ENCODE measurements at places on chromosomes 3 and 15. TPM values are rescaled to one million over a fixed set of nuclear protein-coding genes. Genes with fewer than 3 reads are reported as not detected.

GRCh38 chr3:195565716-195566115 lies 18.0 kb downstream of the APOD start:
- H3K36me3 ChIP-seq = no peaks in the 10 kb centered on the region
- no peak for DNase-seq
- H3K4me3 ChIP-seq = no peak overlapping the region
- H3K4me1 ChIP-seq = peaks cover 17% of the 10 kb centered on the region
- no peak overlapping the region for H3K27ac ChIP-seq

GRCh38 chr3:1092061-1092460 lies 763 bp upstream of the CNTN6 start:
- no peaks in the 10 kb centered on the region for H3K27me3 ChIP-seq
- H3K27ac ChIP-seq = no peak overlapping the region
- no peaks in the 10 kb centered on the region for H3K4me1 ChIP-seq
- no peak for DNase-seq

DNA sequence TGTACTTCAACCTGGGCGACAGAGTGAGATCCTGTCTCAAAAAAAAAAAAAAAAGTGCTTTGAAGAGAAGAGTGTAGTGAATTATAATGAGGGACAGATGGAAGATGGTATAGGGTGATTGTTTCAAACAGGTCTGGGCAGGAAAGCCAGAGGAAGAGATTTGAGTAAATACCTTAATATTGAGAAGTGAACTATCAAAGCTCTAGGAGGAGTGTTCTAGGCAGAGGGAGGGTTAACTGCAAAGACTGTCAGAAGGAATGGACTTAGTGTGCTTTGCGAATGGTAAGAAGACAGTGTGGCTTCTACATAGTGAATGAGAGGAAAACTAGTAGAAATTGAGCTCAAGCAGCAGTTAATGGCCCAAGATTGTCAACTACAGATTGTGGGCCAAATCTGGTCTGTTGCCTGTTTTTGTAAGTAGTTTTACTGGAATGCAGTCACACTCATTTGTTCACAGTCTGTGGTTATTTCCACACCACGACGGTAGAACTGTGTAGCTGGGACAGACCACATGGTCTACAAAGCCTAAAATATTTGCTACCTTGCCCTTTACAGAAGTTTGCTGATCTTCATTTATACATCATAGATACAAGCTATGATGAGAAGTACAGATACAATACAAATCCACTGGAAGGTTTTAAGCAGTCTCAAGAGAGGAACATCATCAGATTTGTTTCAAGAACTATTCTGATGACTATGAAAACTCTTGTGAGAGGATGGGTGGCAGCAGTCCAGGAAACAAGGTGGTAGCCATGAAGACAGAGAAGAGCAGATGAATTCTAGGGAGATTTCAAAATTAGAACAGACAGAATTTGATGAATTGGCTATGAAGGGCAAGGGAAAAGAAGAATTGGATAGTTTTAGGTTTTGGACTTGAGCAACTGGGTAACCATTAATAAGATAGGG lies 16.5 kb upstream of the USP50 start:
- H3K27me3 ChIP-seq = no peaks in the 10 kb centered on the region
- peak; percentile 17 for DNase-seq
- H3K4me3 ChIP-seq = no peak overlapping the region
- peaks cover 15% of the 10 kb centered on the region for H3K4me1 ChIP-seq

DNA sequence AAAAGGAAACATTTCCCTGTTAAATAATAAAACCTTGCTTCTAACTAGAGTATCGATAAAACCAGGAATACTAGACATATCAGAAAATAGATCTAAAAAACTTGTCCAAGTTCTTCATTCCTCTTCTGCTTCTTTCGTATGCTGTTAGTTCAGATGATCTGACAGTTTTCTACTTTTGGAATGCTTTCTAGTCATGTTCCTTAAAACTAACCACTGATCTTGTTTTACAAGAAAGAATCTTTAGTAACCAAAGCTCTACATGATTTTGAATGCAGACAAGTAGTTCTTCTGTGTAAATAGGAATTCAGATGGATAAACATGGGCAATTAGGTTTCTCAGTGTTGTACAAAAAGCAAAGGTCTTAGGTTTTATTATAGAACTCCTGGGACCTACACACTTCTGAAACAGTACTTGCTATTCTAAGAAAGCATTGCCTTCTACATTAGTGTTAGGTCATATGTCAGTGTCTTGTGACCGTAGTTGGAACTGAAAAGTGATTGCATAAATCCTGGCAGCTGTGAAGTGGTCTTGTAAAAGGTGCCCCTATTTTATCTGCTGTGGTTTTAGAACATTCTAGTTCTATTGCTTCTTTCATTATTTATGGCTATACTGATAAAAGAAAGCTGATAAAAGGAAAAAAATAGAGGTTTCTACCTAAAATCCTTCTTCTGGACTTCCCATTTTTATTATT lies 40.7 kb downstream of the SNRK start:
- peaks cover 56% of the 10 kb centered on the region for H3K36me3 ChIP-seq
- H3K27ac ChIP-seq = peak overlapping the region; percentile 4
- no peaks in the 10 kb centered on the region for H3K27me3 ChIP-seq
- no peak for DNase-seq
- H3K4me3 ChIP-seq = no peak overlapping the region
- H3K4me1 ChIP-seq = peaks cover 33% of the 10 kb centered on the region

DNA sequence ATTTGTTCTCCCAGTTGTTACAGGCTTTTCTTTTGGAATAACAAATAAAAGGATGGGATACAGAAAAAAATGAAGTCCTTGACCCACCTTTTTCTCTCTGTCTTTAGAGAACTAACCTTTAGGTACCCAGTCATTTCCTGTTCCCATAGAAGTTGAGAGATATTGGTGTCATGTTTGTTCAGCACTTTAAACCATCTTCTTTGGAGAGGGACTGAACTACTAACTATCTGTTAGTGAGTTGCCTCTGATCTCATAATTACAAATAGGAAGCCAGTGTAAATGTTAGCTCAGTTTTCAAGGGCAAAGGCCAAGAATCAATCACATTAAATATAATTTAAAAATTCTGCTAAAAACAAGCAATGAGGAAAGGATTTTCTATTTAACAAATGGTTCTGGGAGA lies 72.9 kb upstream of the DCBLD2 start:
- H3K4me3 ChIP-seq = no peak overlapping the region
- no peak for DNase-seq
- peaks cover 4% of the 10 kb centered on the region for H3K4me1 ChIP-seq
- no peak overlapping the region for H3K27ac ChIP-seq

- no peaks in the 10 kb centered on the region for H3K4me1 ChIP-seq
- no peak for DNase-seq
- no peak overlapping the region for H3K27ac ChIP-seq
Measured at GRCh38 chr15:39710681-39711080, 72.0 kb downstream of the FSIP1 start.

DNA sequence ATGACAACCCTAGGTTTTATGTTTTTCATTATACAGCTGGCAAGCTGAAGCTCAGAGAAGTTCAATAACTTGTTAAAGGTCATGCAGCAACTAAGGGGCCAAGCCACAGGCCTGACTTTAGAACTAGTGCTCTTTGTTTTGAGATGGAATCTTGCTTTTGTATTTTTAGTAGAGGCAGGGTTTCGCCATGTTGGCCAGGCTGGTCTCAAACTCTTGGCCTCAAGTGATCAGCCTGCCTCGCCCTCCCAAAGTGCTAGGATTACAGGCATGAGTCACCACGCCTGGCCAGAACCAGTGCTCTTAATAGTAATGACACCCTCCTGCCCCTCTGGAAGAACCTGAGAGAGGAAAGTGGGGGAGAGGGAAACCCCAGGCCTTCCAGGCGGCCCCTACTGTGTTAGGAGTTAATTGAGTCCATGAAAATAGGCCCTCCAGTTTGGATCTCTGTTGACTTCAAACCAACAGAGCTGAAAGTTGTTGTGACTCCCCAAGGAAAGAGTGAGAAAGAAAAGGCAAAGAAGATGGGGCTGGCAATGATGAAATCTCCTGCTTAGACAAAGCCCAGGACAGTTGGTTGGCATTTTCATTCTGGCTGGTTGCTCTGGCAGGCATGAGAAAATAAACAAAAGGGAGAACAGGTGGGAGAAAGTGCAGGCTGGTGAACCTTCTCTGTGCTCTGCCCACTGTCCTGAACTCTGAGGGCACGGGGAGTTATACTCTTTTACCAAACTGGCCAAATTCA lies 3.6 kb upstream of the PRRT3 start:
- DNase-seq = no peak
- peaks cover 17% of the 10 kb centered on the region for H3K4me1 ChIP-seq
- H3K27me3 ChIP-seq = no peaks in the 10 kb centered on the region

- no peak for DNase-seq
- no peak overlapping the region for H3K4me3 ChIP-seq
- no peaks in the 10 kb centered on the region for H3K4me1 ChIP-seq
- peaks cover 11% of the 10 kb centered on the region for H3K27me3 ChIP-seq
- H3K27ac ChIP-seq = no peak overlapping the region
Measured at GRCh38 chr3:100880072-100880471, 113.1 kb downstream of the ABI3BP start.

The B3GNT5 gene
- total RNA-seq = 0.71 TPM

- no peak for DNase-seq
- no peak overlapping the region for H3K4me3 ChIP-seq
- H3K27ac ChIP-seq = no peak overlapping the region
- peaks cover 10% of the 10 kb centered on the region for H3K36me3 ChIP-seq
Measured at GRCh38 chr3:31530039-31530959, 2.4 kb upstream of the STT3B start.

- no peaks in the 10 kb centered on the region for H3K4me1 ChIP-seq
- DNase-seq = no peak
- no peak overlapping the region for H3K4me3 ChIP-seq
- H3K27ac ChIP-seq = no peak overlapping the region
Measured at GRCh38 chr3:146803745-146804144, 198.6 kb upstream of the PLSCR5 start.

The HHLA2 gene
- total RNA-seq = 3.0 TPM

The SHF gene
- total RNA-seq = 0.79 TPM

- H3K4me3 ChIP-seq = peak overlapping the region; percentile 97
- peaks cover 4% of the 10 kb centered on the region for H3K27me3 ChIP-seq
- peaks cover 18% of the 10 kb centered on the region for H3K36me3 ChIP-seq
Measured at GRCh38 chr3:187748050-187748481, 2.8 kb upstream of the BCL6 start.

The WDR82 gene
- 140 TPM for total RNA-seq

GRCh38 chr3:158845765-158846350 lies 44.0 kb downstream of the MFSD1 start:
- no peaks in the 10 kb centered on the region for H3K36me3 ChIP-seq
- peaks cover 20% of the 10 kb centered on the region for H3K4me1 ChIP-seq

The KBTBD13 gene
- total RNA-seq = not detected

GRCh38 chr3:167913219-167913835 lies 177.8 kb downstream of the SERPINI1 start:
- no peak for DNase-seq
- peaks cover 3% of the 10 kb centered on the region for H3K27me3 ChIP-seq
- no peak overlapping the region for H3K27ac ChIP-seq
- H3K4me1 ChIP-seq = no peaks in the 10 kb centered on the region
- no peak overlapping the region for H3K4me3 ChIP-seq

The GRK7 gene
- not detected for total RNA-seq

GRCh38 chr15:67799801-67800205 lies 25.5 kb upstream of the SKOR1 start:
- H3K27ac ChIP-seq = no peak overlapping the region
- no peak for DNase-seq
- no peak overlapping the region for H3K4me3 ChIP-seq
- peaks cover 2% of the 10 kb centered on the region for H3K4me1 ChIP-seq
- peaks cover 12% of the 10 kb centered on the region for H3K36me3 ChIP-seq

DNA sequence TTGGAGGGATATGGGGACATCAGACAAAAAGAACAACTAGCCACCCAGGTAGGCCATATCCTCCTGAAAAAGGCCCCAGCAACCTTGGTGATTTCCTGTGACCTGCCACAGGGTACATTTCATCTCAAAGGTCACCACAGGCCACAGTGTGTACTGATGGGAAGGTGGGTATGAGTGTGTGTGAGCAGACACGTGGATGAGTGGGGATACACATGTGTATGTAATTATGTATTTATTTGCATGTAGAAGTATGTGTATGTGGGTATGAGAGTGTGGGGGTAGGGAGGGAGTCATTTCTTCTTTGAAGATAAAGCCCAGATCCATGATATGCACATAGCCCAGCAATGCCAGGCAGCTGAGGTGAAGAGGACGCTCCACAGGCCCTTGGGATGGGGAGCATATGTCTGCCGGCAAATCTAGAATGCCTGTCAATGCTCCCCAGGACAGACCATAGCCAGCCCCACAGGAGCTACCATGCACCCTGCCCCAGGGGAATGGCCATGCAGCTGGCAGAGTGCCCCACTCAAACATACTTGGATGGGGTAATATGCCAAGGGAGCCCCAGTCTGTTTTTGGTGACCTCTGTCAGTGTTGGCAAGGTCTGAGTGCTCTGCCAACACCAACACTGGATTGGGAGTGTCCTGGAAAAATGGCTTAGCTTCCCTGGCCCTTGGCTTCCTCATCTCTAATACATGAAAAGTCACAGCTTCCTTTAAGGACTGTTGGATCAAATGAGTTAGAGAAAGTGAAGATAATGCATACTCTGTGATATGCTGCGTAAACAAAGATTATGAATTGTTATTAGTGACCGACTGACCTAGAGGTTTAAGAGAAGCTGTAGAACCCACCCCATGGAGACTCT lies 42.4 kb downstream of the RAB6B start:
- H3K4me1 ChIP-seq = peaks cover 7% of the 10 kb centered on the region
- H3K36me3 ChIP-seq = no peaks in the 10 kb centered on the region
- H3K27ac ChIP-seq = no peak overlapping the region
- DNase-seq = no peak

DNA sequence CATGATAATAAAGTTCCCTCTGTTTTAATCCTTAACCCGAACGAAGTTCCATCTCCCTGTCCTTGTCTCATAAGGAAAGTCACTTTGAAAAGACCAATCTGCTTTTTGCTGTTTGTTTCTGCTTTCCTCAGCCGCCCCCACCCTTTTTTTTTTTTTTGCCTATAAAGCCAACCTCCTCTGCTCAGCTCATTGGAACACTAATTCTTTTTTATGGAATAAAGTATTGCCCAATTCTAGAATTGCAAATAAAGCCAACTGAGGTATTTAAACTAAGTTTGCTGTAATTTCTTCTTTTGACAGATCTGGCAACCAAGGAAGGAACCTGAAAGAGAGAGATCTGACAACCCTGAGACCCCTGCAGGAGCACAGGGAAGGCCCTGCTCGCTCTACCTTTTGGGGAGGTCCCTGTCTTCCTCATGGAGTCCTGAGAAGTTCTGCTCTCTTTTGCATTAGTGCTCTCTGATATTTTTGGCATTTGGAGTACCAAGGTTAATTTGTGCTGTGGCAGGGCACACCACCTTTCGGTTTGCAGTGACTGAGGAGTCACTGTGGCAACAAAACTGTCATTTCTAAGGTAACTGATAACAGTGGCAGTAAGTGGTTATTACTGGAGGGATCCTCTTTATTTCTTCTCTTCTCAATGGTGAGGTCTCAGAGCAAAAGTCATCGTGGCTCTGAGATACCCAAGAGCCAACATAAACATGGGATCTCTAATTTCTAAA lies 35.2 kb upstream of the TRPM1 start:
- H3K27me3 ChIP-seq = peaks cover 8% of the 10 kb centered on the region
- H3K4me3 ChIP-seq = no peak overlapping the region
- no peak overlapping the region for H3K27ac ChIP-seq
- no peaks in the 10 kb centered on the region for H3K36me3 ChIP-seq
- H3K4me1 ChIP-seq = peaks cover 1% of the 10 kb centered on the region

GRCh38 chr3:129360171-129360611 lies 68.2 kb downstream of the EFCAB12 start:
- no peak for DNase-seq
- H3K4me3 ChIP-seq = no peak overlapping the region
- no peaks in the 10 kb centered on the region for H3K4me1 ChIP-seq

GRCh38 chr15:81886591-81886990 lies 159.2 kb downstream of the MEX3B start:
- no peaks in the 10 kb centered on the region for H3K36me3 ChIP-seq
- H3K27ac ChIP-seq = no peak overlapping the region
- DNase-seq = no peak
- peaks cover 2% of the 10 kb centered on the region for H3K27me3 ChIP-seq
- H3K4me3 ChIP-seq = no peak overlapping the region

The KCNH8 gene
- total RNA-seq = not detected

All from activated CD4-positive, alpha-beta T cell treated with anti-CD3 and anti-CD28 coated beads, Interleukin-2, amount 10 ng/mL, durations not matched to agents 7 days and 5 days (primary cell).